Gastrocnemius medialis (tissue), 4 donors: ENCODE measurements at places on chromosomes 2 and 18. TPM values are rescaled to one million over a fixed set of nuclear protein-coding genes. Genes with fewer than 3 reads are reported as not detected.

MARCHF4 gene
- total RNA-seq: not detected

IL1B gene
- total RNA-seq: not detected

METTL21A gene
- 20.8 TPM for total RNA-seq

NYAP2 gene
- 0.36 TPM for total RNA-seq

SLC4A3 gene
- 0.29 TPM for total RNA-seq

PARD3B gene
- total RNA-seq: 2.2 TPM

CDH19 gene
- 1.0 TPM for total RNA-seq

NEU2 gene
- not detected for total RNA-seq

GPD2 gene
- total RNA-seq: 63.9 TPM

NFU1 gene
- 68.2 TPM for total RNA-seq

SLC9A4 gene
- not detected for total RNA-seq

PSTPIP2 gene
- total RNA-seq: 18.2 TPM

KCMF1 gene
- 158 TPM for total RNA-seq

LCT gene
- total RNA-seq: 0.13 TPM

CRYBA2 gene
- not detected for total RNA-seq

DIS3L2 gene
- 14.4 TPM for total RNA-seq

HOXD12 gene
- total RNA-seq: not detected

STPG4 gene
- total RNA-seq: 0.33 TPM

MC2R gene
- not detected for total RNA-seq

CYTIP gene
- total RNA-seq: 1.9 TPM

POTEF gene
- not detected for total RNA-seq

NDC80 gene
- total RNA-seq: not detected

TAF4B gene
- total RNA-seq: 5.6 TPM

DSG1 gene
- total RNA-seq: not detected

ST8SIA5 gene
- 1.7 TPM for total RNA-seq

TOGARAM2 gene
- total RNA-seq: 64.4 TPM

PAX8 gene
- 0.27 TPM for total RNA-seq

DSG2 gene
- total RNA-seq: 0.61 TPM

CCL20 gene
- not detected for total RNA-seq

TCF23 gene
- total RNA-seq: not detected

SKOR2 gene
- total RNA-seq: not detected
